ENCODE measurements at places on chromosomes 3 and 15. TPM values are rescaled to one million over a fixed set of nuclear protein-coding genes. Genes with fewer than 3 reads are reported as not detected.

- H3K27ac ChIP-seq, result no peak overlapping the region
- H3K4me1 ChIP-seq, result no peaks in the 10 kb centered on the region
- H3K4me3 ChIP-seq, result no peak overlapping the region
- H3K36me3 ChIP-seq, result no peaks in the 10 kb centered on the region
- H3K27me3 ChIP-seq, result no peaks in the 10 kb centered on the region
These were observed 946.2 kb upstream of the CFAP20DC start for GRCh38 chr3:59996056-59996455.

DNA sequence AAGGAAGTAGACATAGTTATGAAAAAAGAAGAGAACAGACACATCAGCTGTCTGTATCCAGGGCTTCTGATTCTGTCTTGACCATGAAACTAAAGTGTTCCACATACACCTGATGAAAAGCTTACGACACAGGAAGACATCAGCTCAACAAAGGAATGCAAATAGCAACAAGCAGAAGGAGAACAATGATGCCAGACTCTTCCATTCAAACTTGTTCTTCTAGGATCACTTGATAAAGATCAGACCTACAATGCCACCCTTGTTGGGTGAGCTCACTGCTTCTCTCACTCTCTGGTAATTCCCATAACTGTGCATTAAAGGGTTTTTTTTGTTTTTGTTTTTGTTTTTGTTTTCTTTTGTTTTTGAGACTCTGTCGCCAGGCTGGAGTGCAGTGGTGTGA, 49.7 kb downstream of the GATM start:
- H3K27me3 ChIP-seq, result no peaks in the 10 kb centered on the region
- no peak for DNase-seq
- no peak overlapping the region for H3K27ac ChIP-seq
- H3K4me1 ChIP-seq, result peaks cover 5% of the 10 kb centered on the region
- no peak overlapping the region for H3K4me3 ChIP-seq

The NR1I2 gene
- 89.1 TPM for polyA plus RNA-seq

DNA sequence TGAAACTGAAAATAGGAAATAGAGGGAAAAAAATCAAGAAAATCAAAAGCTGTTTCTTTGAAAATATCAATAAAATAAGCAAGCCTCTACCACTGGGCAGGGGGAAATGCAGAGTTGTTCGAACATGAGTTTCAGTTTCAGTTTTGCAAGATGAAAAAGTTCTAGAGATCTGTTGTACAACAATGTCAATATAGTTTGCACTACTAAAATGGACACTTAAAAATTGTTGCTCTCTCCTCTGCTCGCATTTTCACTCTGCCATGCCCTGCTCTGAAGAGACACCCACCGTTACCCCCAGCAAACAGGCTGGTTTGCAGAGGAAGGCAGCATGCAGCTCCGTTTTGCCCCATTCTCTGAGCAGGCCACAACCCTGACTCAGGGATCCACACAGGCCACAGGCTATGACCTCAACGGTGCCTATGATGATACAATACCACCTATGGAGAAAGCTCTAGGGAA, 64.5 kb downstream of the ZNF148 start:
- H3K36me3 ChIP-seq, result peaks cover 14% of the 10 kb centered on the region
- no peaks in the 10 kb centered on the region for H3K27me3 ChIP-seq
- no peaks in the 10 kb centered on the region for H3K4me1 ChIP-seq
- H3K4me3 ChIP-seq, result no peak overlapping the region
- H3K27ac ChIP-seq, result no peak overlapping the region
- DNase-seq, result peak; percentile 48

GRCh38 chr3:14369675-14370669, 32.4 kb upstream of the SLC6A6 start:
- peaks cover 2% of the 10 kb centered on the region for H3K27me3 ChIP-seq
- peaks cover 28% of the 10 kb centered on the region for H3K4me1 ChIP-seq
- no peaks in the 10 kb centered on the region for H3K36me3 ChIP-seq

GRCh38 chr15:65194826-65195547, 9.8 kb upstream of the CLPX start:
- no peak for DNase-seq
- H3K4me3 ChIP-seq, result no peak overlapping the region
- no peaks in the 10 kb centered on the region for H3K4me1 ChIP-seq
- H3K27ac ChIP-seq, result no peak overlapping the region
- H3K27me3 ChIP-seq, result no peaks in the 10 kb centered on the region

GRCh38 chr3:129602309-129602708, 4.2 kb downstream of the PLXND1 start:
- H3K27ac ChIP-seq, result no peak overlapping the region
- no peak overlapping the region for H3K4me3 ChIP-seq
- peaks cover 28% of the 10 kb centered on the region for H3K27me3 ChIP-seq
- no peak for DNase-seq

- H3K4me3 ChIP-seq, result no peak overlapping the region
- no peaks in the 10 kb centered on the region for H3K4me1 ChIP-seq
- no peaks in the 10 kb centered on the region for H3K36me3 ChIP-seq
- no peaks in the 10 kb centered on the region for H3K27me3 ChIP-seq
These were observed 234.0 kb downstream of the KLF13 start for GRCh38 chr15:31560643-31561042.

- no peaks in the 10 kb centered on the region for H3K27me3 ChIP-seq
- no peaks in the 10 kb centered on the region for H3K4me1 ChIP-seq
- no peak for DNase-seq
- no peak overlapping the region for H3K4me3 ChIP-seq
These were observed 187.3 kb downstream of the SUCNR1 start for GRCh38 chr3:152060701-152061100.

- peaks cover 24% of the 10 kb centered on the region for H3K36me3 ChIP-seq
- no peaks in the 10 kb centered on the region for H3K4me1 ChIP-seq
- no peak overlapping the region for H3K4me3 ChIP-seq
- no peak for DNase-seq
- H3K27ac ChIP-seq, result no peak overlapping the region
These were observed 200.4 kb downstream of the NR1D2 start for GRCh38 chr3:24145481-24145880.

The PTPN23 gene
- 33.8 TPM for polyA plus RNA-seq

DNA sequence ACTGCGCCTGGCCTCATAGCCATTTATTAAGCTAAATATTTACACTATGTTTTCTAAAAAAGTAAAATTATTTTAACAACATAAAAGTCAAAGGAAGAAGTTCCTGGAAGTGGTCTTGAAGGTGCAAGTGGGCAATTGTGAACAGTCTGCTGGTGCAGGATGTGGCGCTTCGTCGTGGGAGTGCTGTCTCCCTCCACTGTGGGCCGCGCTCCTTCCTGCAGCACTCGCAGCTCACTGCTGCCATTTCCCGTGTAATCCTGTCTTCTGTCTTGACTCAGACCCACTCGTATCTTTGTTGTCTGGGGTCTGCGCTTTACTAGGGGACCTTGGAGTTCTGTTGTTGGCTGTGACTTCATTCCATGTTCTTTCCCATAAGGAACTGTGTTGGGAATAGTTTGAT, 56.3 kb downstream of the APBA2 start:
- H3K36me3 ChIP-seq, result no peaks in the 10 kb centered on the region
- no peak for DNase-seq
- no peak overlapping the region for H3K4me3 ChIP-seq

The NRG4 gene
- polyA plus RNA-seq, result 1.6 TPM

- H3K27me3 ChIP-seq, result no peaks in the 10 kb centered on the region
- peak overlapping the region; percentile 44 for H3K27ac ChIP-seq
- H3K36me3 ChIP-seq, result no peaks in the 10 kb centered on the region
These were observed 111.4 kb downstream of the CMSS1 start for GRCh38 chr3:99928771-99929744.

GRCh38 chr15:42070279-42070975, 23.9 kb downstream of the PLA2G4D start:
- no peaks in the 10 kb centered on the region for H3K36me3 ChIP-seq
- H3K27me3 ChIP-seq, result no peaks in the 10 kb centered on the region
- H3K27ac ChIP-seq, result no peak overlapping the region
- H3K4me3 ChIP-seq, result no peak overlapping the region
- H3K4me1 ChIP-seq, result peaks cover 4% of the 10 kb centered on the region

The LCTL gene
- 0.34 TPM for polyA plus RNA-seq

DNA sequence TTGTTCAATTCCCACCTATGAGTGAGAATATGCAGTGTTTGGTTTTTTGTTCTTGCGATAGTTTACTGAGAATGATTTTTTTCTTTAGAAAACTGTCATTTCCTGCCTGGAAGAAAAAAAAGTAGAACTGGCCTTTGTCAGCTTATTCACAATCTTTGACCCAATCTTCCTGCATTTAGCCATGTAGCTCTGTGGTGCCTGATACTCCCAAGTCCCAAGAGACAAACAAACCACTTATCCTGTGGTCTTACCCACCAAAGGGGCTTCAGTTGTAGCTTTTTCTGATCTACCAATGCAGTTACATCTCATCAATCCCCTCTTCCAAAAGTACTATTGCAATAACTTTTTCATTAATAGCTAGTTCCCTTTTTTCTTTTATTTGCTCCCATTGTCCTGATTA, 444.6 kb downstream of the GRM7 start:
- H3K27me3 ChIP-seq, result no peaks in the 10 kb centered on the region
- H3K27ac ChIP-seq, result no peak overlapping the region
- no peaks in the 10 kb centered on the region for H3K36me3 ChIP-seq

GRCh38 chr3:47722859-47723258, 58.8 kb downstream of the SMARCC1 start:
- H3K4me3 ChIP-seq, result no peak overlapping the region
- no peak overlapping the region for H3K27ac ChIP-seq
- peak; percentile 67 for DNase-seq
- peaks cover 5% of the 10 kb centered on the region for H3K4me1 ChIP-seq
- H3K36me3 ChIP-seq, result peaks cover 44% of the 10 kb centered on the region

DNA sequence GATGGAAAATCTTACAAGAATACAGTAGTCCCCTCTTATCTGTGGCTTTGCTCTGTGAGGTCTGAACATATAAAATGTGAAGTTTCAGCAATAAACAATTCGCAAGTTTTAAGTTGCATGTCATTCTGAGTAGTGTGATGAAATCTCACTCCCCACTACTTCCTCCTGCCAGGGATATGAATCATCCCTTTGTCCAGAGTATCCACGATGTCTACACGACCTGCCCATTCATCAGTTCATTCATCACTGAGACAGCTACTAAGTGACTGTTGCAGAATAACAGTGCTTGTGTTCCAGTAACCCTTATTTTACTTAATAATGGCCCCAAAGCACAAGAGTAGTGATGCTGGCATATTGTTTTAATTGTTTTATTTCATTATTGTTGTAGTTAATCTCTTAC, 489.2 kb upstream of the UBE2E2 start:
- H3K36me3 ChIP-seq, result no peaks in the 10 kb centered on the region
- H3K27me3 ChIP-seq, result no peaks in the 10 kb centered on the region
- H3K4me3 ChIP-seq, result no peak overlapping the region

DNA sequence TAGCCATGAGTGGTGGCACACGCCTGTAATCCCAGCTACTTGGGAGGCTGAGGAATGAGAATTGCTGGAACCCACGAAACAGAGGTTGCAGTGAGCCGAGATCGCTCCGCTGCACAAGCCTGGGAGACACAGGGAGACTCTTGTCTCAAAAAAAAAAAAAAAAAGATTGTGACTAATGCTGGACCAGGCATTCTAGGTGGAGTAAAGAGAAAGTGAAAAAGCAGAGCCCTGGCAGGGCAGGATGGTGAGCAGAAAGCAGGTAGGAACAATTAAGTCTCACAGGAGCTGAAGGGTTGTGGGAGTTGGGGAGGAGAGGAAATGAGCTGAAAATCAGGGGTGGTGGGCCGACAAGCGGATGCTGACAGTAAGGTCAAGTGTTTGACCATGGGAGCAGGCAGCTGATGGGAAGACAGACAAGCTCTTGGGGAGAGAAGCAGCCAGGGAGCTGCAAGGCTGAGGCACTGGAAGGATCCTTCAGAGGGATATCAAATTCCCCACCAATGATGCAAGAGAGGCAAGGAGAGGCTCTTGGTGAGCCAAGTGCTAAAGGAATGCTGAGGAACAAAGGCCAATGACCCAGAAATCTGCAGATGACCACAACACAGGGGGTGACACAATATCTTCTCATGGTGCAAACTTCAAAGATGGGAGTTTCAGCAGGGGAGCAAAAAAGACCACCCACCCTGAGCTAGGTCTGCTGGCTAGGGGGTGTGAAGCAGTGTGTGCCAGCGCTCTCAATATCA, 251.1 kb downstream of the ULK4 start:
- no peak overlapping the region for H3K4me3 ChIP-seq
- no peak overlapping the region for H3K27ac ChIP-seq
- H3K36me3 ChIP-seq, result no peaks in the 10 kb centered on the region
- no peak for DNase-seq

DNA sequence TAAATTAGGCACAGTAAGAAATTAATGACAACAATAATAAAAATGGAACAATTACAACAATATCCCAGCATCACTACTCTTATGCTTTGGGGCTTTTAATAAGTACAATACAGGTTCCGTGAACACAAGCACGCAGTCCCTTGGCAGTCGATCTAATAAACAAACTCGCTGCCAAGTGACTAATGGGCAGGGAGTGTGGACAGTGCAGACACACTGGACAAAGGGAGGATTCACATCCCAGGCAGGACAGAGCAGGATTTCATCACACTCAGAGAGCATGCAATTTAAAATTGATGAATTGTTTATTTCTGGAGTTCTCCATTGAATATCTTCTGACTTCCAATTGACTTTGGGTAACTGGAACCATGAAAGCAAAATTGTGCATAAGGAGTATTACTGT, 524.1 kb upstream of the CFAP20DC start:
- peaks cover 4% of the 10 kb centered on the region for H3K4me1 ChIP-seq
- no peak overlapping the region for H3K4me3 ChIP-seq
- peaks cover 4% of the 10 kb centered on the region for H3K27me3 ChIP-seq
- H3K36me3 ChIP-seq, result no peaks in the 10 kb centered on the region

- peak overlapping the region; percentile 88 for H3K4me3 ChIP-seq
- peaks cover 4% of the 10 kb centered on the region for H3K4me1 ChIP-seq
- no peak for DNase-seq
These were observed 532 bp upstream of the SELENOT start for GRCh38 chr3:150602426-150603152.

The CALML4 gene
- polyA plus RNA-seq, result 170 TPM

DNA sequence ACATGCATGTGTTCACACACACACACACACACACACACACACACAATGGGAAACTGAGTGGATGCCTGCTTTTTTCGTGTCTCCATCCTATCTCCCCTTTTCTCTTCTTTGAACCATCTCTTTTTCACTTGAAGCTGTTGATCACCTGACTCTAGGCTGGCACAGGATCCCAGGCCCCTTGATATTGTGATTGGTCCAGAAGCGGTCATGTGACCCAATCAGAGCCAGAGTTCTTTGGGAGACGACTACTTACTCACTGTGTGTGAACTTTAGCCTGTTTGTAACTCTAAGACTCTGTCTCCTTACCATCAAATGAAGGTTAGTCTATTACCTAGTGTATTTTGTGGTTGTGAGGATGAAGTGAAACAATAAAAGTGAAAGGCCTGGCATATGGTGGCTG, 172.9 kb downstream of the ADAMTS9 start:
- no peaks in the 10 kb centered on the region for H3K4me1 ChIP-seq
- DNase-seq, result no peak
- H3K36me3 ChIP-seq, result no peaks in the 10 kb centered on the region
- H3K27me3 ChIP-seq, result no peaks in the 10 kb centered on the region

DNA sequence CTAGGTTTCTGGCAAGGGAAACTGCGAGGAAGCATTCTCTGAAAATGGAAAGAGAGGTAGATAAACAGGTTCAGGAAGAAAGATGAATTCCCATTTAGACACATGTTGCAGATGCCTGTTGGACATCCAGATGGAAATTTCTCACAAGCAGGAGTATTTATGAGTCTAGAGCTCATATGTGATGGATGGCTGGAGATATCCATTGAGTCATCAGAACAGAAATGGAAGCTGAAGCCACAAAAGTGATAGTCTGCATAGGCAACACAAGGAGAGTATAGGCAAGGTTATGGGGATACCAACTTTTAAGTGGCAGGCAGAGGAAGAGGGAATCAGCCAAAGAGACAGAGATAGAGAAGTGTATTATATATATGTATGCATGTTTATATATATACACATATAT, 6.3 kb upstream of the RAMAC start:
- H3K4me1 ChIP-seq, result no peaks in the 10 kb centered on the region
- no peaks in the 10 kb centered on the region for H3K36me3 ChIP-seq
- no peak overlapping the region for H3K4me3 ChIP-seq
- no peaks in the 10 kb centered on the region for H3K27me3 ChIP-seq
- no peak overlapping the region for H3K27ac ChIP-seq

Data from large intestine (tissue), 12 donors.